Right lobe of liver (tissue), 6 donors: ENCODE measurements at places on chromosomes 1 and 21. TPM values are rescaled to one million over a fixed set of nuclear protein-coding genes. Genes with fewer than 3 reads are reported as not detected.

GRCh38 chr1:17307946-17308345 is at the start of gene PADI4:
Gene PADI4 (plus strand): TSS chr1:17308197. CDS start chr1:17308223, 26 bp downstream.
- DNase-seq = peak; percentile 33
- H3K27me3 ChIP-seq = no peaks in the 10 kb centered on the region
- no peak within 1 kb of the TSS for H3K4me3 ChIP-seq
- H3K4me1 ChIP-seq = no peaks in the 10 kb centered on the region
- no peak within 1 kb of the TSS for H3K27ac ChIP-seq
- no peaks in the 10 kb centered on the region for H3K36me3 ChIP-seq

DNA sequence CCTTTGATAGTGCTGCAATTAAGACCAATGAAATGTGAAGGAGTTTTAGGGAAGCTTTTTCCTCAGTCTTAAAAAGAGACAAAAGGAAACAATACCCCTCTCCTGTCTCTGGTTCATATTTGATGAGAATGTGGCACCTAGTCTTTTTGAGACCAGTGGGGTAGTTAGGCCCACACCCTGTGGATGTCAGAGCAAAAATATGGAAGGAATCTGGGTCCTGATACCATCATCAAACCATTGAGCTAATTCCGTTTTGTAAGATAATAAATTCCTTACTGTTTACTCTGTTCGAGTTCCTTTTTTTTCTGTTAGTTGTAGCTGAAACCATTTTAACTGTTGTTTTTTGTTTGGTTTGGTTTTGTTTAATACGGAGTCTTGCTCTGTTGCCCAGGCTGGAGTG is 33.3 kb downstream of the PTPRC start:
- no peak overlapping the region for H3K27ac ChIP-seq
- H3K4me1 ChIP-seq = no peaks in the 10 kb centered on the region
- H3K36me3 ChIP-seq = no peaks in the 10 kb centered on the region
- H3K4me3 ChIP-seq = no peak overlapping the region

DNA sequence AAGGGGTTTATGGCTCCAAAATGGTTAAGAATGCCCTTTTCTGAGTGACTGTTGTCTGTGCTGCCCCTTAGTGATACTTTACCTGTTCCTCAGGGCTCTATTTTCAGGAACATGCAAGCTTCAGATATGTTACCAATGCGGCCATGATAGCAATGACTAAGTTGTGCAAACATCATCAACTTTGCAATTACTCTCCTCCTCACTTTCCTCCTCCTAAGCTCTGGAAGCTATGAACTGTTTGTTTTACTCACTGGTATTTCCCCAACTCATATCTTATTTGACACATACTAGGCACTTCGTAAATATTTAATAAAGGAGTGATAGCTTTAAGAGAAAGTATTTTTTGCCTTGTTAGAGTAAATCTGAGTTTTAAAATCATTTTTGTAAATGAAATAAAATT is 53.8 kb downstream of the RWDD3 start:
- H3K27ac ChIP-seq = no peak overlapping the region
- H3K36me3 ChIP-seq = no peaks in the 10 kb centered on the region
- DNase-seq = no peak

GRCh38 chr1:214413315-214413714 is 132.4 kb downstream of the SMYD2 start:
- no peak overlapping the region for H3K4me3 ChIP-seq
- no peaks in the 10 kb centered on the region for H3K4me1 ChIP-seq
- no peak overlapping the region for H3K27ac ChIP-seq
- no peak for DNase-seq
- no peaks in the 10 kb centered on the region for H3K27me3 ChIP-seq
- no peaks in the 10 kb centered on the region for H3K36me3 ChIP-seq

DNA sequence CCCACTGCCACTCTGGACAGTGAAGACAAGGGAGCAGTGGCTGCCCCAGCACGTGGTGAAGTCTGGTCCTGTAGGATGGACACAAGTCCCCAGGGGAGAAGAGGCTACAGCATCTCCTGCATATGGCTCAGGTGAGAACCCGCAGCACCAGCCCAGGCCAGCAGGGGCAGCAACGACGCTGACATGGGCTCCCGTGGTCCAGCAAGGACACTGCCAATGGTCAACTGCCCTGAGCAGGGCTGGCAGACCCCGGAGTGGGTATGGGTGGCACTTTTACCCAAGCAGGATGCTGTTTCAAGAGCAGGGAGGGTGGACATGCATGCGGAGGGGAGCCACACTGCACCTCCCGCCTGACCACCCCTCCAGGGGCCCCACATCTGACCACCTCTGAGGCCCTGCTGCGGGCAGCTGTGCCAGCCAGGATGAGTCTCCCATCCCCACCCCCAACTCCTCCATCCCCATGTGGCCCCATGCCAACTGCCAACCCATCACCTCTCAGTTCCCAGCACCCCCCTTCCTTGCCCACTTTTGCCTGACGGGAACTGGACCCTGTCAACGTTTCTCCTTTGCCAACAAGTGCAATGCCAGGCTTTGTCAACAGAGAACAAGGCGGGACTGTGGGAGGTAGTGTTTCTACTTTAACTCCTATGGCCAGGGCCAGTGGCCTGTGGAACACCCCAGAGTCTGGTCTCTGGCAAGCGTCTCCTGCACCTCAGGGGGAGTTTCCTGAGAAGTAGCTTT is 8.6 kb downstream of the MORN1 start:
- no peak overlapping the region for H3K27ac ChIP-seq
- no peaks in the 10 kb centered on the region for H3K4me1 ChIP-seq
- H3K4me3 ChIP-seq = no peak overlapping the region
- no peaks in the 10 kb centered on the region for H3K27me3 ChIP-seq
- DNase-seq = peak; percentile 53

GRCh38 chr1:235442788-235443429 is 61.3 kb downstream of the B3GALNT2 start:
- H3K4me3 ChIP-seq = no peak overlapping the region
- no peaks in the 10 kb centered on the region for H3K27me3 ChIP-seq
- peaks cover 39% of the 10 kb centered on the region for H3K36me3 ChIP-seq
- no peaks in the 10 kb centered on the region for H3K4me1 ChIP-seq
- no peak for DNase-seq
- no peak overlapping the region for H3K27ac ChIP-seq

DNA sequence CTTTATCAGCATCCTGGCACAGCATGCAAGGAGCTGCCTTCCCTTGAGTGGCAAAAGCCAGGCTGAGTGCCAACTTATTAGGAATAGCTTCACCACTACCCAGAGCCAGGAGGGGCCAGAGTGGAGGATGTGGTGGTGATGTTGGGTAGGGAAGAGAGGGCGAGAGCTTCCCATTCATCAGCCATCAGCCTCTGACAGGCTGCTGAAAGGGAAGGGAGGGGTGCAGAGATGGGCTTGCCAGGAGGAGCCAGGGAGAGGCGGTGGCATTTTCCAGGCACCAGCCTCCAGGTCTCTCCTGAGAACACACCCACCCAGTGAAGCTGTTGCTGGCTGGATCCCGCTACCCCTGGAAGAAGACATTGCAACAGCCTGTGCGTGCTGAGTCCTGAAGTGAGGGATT is 168.5 kb downstream of the ACTL8 start:
- H3K4me1 ChIP-seq = no peaks in the 10 kb centered on the region
- no peak for DNase-seq
- no peaks in the 10 kb centered on the region for H3K27me3 ChIP-seq

GRCh38 chr1:119372503-119373086 is 4.0 kb downstream of the HAO2 start:
- no peaks in the 10 kb centered on the region for H3K36me3 ChIP-seq
- no peak overlapping the region for H3K27ac ChIP-seq
- H3K4me3 ChIP-seq = peak overlapping the region; percentile 7

- no peaks in the 10 kb centered on the region for H3K27me3 ChIP-seq
- peaks cover 6% of the 10 kb centered on the region for H3K4me1 ChIP-seq
- H3K27ac ChIP-seq = no peak overlapping the region
Observed at GRCh38 chr1:10671622-10672342, 124.7 kb downstream of the CASZ1 start.

DNA sequence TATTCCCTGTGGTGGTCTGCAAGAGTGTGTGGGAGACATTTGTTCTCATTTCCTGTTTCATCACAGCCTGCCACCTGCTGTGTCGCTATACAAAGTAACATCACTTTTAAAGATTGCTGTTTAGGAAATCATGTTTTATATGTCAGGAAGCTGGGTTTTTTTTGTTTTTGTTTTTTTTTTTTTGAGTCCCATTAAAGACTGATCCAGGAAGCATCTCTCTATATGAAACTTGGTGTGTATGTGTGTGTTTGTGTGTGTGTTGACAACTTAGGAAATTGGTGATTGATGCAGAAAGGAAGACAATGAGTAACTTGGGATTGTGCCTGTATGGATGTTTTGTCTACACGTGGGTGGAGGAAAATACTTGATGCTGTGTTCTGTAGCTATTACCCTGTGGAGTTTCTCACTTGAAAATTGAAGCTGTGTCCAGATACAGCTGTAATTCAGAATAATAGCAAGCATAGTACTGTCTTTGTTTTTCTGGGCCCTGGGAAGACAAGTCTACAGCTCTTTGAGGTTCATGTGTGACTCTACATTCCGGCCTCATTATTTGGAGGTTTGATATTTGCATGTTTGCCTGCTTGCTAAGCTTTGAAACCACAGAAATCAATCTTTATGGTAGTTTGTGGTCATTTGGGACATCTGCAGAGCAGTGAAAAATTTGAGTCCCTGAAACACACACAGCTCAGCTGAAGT is 47.9 kb downstream of the LAMC1 start:
- H3K27me3 ChIP-seq = no peaks in the 10 kb centered on the region
- H3K4me1 ChIP-seq = no peaks in the 10 kb centered on the region
- no peaks in the 10 kb centered on the region for H3K36me3 ChIP-seq
- no peak overlapping the region for H3K27ac ChIP-seq
- DNase-seq = no peak

GRCh38 chr1:228873709-228874108 is 138.4 kb downstream of the RHOU start:
- no peak overlapping the region for H3K27ac ChIP-seq
- no peaks in the 10 kb centered on the region for H3K4me1 ChIP-seq
- H3K36me3 ChIP-seq = no peaks in the 10 kb centered on the region
- H3K27me3 ChIP-seq = no peaks in the 10 kb centered on the region
- no peak for DNase-seq

- no peak overlapping the region for H3K27ac ChIP-seq
- no peak overlapping the region for H3K4me3 ChIP-seq
- no peaks in the 10 kb centered on the region for H3K27me3 ChIP-seq
- no peaks in the 10 kb centered on the region for H3K36me3 ChIP-seq
Observed at GRCh38 chr1:166811691-166812090, 27.6 kb upstream of the POGK start.

DNA sequence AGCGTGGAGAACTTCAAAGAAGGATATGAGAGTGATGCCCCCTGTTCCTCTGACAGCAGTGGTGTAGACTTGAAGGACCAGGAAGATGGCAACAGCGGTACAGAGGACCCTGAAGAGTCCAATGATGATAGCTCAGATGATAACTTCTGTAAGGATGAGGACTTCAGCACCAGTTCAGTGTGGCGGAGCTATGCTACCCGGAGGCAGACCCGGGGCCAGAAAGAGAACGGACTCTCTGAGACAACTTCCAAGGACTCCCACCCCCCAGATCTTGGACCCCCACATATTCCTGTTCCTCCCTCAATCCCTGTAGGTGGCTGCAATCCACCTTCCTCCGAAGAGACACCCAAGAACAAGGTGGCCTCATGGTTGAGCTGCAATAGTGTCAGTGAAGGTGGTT is 14.0 kb downstream of the CERS2 start:
- no peaks in the 10 kb centered on the region for H3K27me3 ChIP-seq
- no peak overlapping the region for H3K4me3 ChIP-seq
- no peak overlapping the region for H3K27ac ChIP-seq
- H3K4me1 ChIP-seq = no peaks in the 10 kb centered on the region
- peaks cover 78% of the 10 kb centered on the region for H3K36me3 ChIP-seq

DNA sequence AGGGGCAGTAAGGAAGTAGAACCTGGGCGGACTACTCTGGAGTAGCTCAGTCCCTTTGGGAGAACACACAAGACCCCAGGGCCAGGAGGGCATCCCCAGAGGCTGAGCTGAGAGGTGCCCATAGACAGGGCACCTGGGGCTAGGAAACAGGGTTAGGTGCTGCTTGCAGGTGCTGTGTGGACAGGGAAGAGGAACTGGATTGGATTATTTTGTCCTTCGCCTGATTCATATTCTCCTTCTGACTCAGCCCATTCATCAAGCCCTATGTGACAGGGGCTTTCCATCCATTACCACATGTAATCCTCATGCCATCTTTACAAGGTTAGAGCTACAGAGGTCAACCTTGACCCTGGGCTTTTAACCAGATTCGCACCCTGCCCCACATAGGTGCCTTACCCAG is 183.9 kb downstream of the C1orf94 start:
- H3K27ac ChIP-seq = no peak overlapping the region
- no peak for DNase-seq
- H3K27me3 ChIP-seq = no peaks in the 10 kb centered on the region
- H3K4me1 ChIP-seq = no peaks in the 10 kb centered on the region
- no peaks in the 10 kb centered on the region for H3K36me3 ChIP-seq

- no peak overlapping the region for H3K27ac ChIP-seq
- no peak overlapping the region for H3K4me3 ChIP-seq
- peaks cover 39% of the 10 kb centered on the region for H3K36me3 ChIP-seq
- DNase-seq = no peak
- H3K4me1 ChIP-seq = no peaks in the 10 kb centered on the region
- H3K27me3 ChIP-seq = no peaks in the 10 kb centered on the region
Observed at GRCh38 chr21:36211660-36212512, 55.3 kb downstream of the DOP1B start.

DNA sequence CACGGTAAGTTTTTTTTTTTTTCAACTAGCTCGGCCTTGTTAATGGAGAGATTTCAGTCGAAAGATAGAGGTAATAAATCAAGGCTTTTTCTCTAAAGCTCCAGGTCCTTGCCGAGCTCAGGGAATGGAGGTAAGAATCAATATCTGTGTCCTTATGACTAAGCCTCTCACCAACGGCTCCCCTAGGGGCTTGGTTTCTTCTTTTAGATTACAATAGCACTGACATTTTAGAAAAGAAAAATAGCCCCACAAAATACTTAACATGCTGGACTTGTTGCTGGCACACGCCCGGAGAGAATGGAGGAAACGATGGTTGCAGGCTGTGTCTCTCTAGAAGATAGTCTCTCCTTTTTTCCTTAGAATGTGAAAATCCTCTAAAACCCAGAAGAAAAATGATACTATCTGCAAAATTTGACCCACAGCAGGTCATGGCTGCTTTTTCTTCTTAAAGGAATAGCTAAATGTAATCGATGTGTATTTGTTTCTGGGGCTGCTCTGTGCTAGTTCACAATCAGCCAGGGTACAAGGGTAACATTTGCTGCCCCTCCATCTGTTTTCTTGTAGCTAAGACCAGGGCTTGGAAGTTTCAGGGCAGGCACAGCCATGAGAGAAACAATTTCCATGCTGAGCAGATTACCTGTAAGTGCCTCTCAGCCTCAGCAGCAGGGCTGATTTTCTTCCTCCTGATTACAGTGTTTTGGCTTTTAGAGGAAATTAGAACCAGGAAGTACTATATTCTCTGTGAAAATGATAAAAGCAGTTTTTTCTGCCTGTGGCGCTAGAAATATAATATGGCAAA is 86.2 kb upstream of the GNG12 start:
- H3K27me3 ChIP-seq = no peaks in the 10 kb centered on the region
- H3K4me3 ChIP-seq = no peak overlapping the region
- H3K36me3 ChIP-seq = no peaks in the 10 kb centered on the region
- H3K4me1 ChIP-seq = no peaks in the 10 kb centered on the region
- DNase-seq = no peak
- H3K27ac ChIP-seq = no peak overlapping the region

PHLDA3 gene
- 2.0 TPM for total RNA-seq

PPIAL4G gene
- total RNA-seq = not detected

SERPINC1 gene
- 2,830 TPM for total RNA-seq

RGS13 gene
- not detected for total RNA-seq

TNFSF18 gene
- total RNA-seq = not detected

SPRR2B gene
- total RNA-seq = not detected

PADI2 gene
- total RNA-seq = 0.66 TPM

S100A1 gene
- 1.2 TPM for total RNA-seq

CASQ1 gene
- total RNA-seq = 0.25 TPM
